ENCODE measurements at places on chromosomes 2 and 18. TPM values are rescaled to one million over a fixed set of nuclear protein-coding genes. Genes with fewer than 3 reads are reported as not detected.

Gene RGPD3
- not detected for total RNA-seq

DNA sequence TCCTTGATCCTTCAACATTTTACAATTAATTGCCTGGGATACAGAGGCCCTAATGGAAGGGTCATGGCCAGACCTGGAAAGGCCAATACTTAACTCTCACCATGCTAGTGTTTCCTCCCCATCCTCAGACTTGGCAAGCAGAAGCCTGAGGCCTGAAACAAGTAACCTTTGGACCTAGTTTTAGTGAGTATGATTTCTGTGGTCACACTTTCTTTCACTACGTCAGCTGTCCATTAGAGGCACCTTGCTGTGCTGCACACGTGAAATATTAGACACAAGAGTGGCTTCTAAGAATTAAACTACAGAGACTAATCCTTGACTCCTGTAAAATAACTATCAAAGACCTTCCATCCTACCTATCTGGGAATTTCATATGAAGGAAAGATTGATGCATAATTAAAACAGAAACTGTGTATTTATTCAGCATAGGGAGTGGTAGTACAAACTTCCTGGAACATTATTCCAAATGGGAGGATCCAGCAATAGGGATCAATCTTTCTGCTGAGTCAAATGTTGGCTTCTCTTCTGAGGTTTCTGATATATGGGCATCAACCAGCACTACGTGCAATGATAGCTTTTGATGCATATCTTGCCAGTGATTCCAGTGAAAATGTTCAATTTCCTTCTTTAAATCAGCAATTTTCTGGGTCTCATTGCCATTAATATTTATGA is 249.7 kb downstream of the IKZF2 start:
- no peaks in the 10 kb centered on the region for H3K36me3 ChIP-seq
- H3K4me1 ChIP-seq = peaks cover 10% of the 10 kb centered on the region
- DNase-seq = no peak
- no peak overlapping the region for H3K4me3 ChIP-seq
- no peak overlapping the region for H3K27ac ChIP-seq

Gene VWA3B
- total RNA-seq = 0.52 TPM

DNA sequence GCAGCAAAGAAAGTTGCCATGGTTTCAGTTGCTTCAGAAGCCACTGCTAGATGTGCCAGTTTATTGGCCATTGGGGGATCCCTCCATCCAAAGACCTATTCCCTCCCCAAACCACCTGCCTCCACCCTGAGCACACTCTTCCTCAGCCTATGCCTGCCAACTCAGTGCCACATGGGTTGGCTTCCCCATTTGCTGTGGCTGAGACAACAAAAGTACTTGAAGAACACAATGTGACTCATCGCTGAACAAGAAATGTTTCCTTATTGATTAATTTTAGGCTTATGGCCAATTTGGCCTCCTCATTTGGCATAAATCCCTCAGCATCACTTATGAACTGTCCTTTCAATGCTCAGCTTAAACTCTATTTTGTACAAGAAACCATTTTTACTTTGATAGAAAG is 215.9 kb downstream of the TMEM247 start:
- H3K27ac ChIP-seq = no peak overlapping the region
- no peaks in the 10 kb centered on the region for H3K36me3 ChIP-seq
- no peaks in the 10 kb centered on the region for H3K27me3 ChIP-seq
- no peak overlapping the region for H3K4me3 ChIP-seq

Gene NEU2
- not detected for total RNA-seq

DNA sequence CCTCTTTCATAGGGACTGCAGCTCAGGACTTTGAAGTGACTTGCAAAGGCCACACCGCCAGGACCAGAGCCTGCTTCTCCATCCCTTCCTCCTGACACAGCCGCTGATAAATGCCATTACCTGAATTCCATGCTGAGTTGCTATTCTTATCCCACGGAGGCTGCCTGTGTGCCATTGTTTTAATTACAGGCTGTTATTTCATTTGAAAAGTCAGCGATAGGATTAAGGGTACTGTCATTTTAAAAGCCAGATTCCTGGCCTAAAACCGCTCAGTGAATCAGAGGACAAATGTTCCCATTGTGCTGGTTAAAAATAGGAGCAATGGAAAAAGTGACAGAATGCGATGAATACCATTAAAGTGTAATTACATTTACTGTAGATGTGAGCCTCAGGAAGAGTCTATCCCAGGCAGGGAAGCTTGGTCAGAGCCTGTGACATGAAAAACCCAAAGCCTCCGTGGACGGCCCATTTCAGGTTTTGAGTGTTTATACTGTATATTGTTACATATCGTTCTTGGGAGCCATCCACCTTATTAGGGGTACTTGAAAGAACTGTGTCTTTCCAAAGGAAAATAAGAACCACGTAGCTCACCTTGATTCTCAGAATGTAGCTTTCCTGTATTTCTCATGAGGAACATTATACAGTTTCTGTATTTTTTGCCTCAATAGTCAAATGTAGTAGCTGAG is 41.3 kb downstream of the PDCL3 start:
- peaks cover 13% of the 10 kb centered on the region for H3K4me1 ChIP-seq
- H3K4me3 ChIP-seq = no peak overlapping the region
- no peaks in the 10 kb centered on the region for H3K36me3 ChIP-seq
- no peaks in the 10 kb centered on the region for H3K27me3 ChIP-seq
- H3K27ac ChIP-seq = peak overlapping the region; percentile 69

DNA sequence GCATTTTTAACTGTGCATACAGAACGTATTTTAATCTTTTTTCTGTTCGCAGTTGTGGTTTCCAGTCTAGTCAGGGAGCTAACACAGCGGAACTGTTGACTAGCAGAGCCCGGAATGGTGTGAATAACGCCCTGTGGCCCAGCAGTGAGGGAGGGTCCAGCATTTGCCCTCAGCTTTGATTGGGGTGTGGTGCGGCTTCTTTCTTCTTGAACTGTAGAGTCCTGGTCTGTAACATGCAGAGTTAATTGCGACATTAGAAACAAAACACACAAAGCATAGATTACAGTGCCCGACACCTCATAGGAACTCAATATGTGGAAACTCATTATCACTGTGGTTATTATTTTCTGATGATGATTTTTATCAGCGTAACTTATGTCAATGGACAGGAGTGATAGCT is 253.6 kb downstream of the SOX11 start:
- H3K27ac ChIP-seq = no peak overlapping the region
- no peak overlapping the region for H3K4me3 ChIP-seq

DNA sequence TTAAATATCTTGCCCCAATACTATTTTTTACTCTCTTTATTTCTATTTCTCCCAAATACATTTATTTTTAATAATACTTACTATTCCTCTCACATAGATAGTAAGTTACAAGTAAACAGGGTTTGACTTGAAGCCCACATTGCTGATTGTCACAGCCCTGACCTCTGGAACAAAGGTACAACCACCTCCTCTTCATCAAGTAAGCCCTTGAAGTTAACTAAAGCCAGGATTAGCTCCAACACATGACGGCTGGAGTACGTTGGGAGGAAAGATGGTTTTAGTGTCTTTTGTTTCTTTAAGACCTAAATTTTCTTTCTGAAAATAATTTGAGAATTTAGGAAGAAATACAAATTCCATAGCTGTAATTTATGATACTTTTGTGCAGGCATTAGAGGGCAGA is 949 bp downstream of the MYOM1 start:
- DNase-seq = no peak
- H3K36me3 ChIP-seq = peaks cover 26% of the 10 kb centered on the region
- peak overlapping the region; percentile 92 for H3K27ac ChIP-seq

Gene GREB1
- 7.8 TPM for total RNA-seq

Gene C2orf76
- total RNA-seq = 7.3 TPM

Gene ARL4C
- 2.7 TPM for total RNA-seq

Gene LAMA1
- total RNA-seq = not detected

Gene THADA
- 15.4 TPM for total RNA-seq

Gene EDAR
- total RNA-seq = 0.33 TPM

GRCh38 chr2:188975497-188976102 is 1.4 kb downstream of the COL3A1 start:
- peak overlapping the region; percentile 64 for H3K4me3 ChIP-seq
- no peaks in the 10 kb centered on the region for H3K27me3 ChIP-seq
- DNase-seq = no peak
- H3K27ac ChIP-seq = peak overlapping the region; percentile 82
- H3K4me1 ChIP-seq = no peaks in the 10 kb centered on the region

GRCh38 chr18:55544014-55544413 is 44.0 kb downstream of the TCF4 start:
- H3K4me3 ChIP-seq = no peak overlapping the region
- H3K36me3 ChIP-seq = no peaks in the 10 kb centered on the region
- H3K4me1 ChIP-seq = peaks cover 30% of the 10 kb centered on the region
- H3K27me3 ChIP-seq = no peaks in the 10 kb centered on the region

DNA sequence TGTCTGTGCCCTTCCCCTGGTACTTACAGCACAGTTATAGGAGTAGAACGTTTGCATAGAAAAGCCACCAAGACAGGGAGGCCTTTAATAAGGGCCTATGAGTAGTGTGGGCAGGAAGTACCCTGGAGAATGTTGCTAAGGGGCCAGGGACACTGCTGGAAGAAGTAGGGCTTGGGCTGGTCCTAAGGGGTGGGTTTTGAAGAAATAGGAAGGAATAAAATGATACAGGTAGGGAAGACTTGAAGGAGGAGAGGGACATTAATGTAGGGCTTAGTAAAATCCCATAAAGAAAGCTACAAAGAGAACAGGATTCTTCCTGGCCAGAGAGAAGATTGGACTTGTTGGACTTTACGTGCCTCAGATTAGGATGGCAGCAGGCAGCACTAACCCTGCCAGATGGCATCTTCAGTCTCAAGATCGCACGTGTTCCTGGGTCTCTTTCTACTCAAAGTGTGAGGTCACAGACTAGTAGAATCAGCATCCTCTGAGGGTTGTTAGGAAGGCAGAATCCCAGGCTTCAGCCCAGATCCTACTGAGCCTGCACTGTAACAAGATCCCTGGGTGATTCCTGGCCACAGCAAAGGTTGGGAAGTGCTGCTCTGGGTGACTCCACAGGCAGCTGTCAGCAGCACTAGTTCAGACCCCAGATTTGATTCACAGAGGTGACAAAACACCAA is 39.2 kb downstream of the EPAS1 start:
- H3K27ac ChIP-seq = peak overlapping the region; percentile 87
- no peak for DNase-seq
- peaks cover 100% of the 10 kb centered on the region for H3K4me1 ChIP-seq
- no peaks in the 10 kb centered on the region for H3K36me3 ChIP-seq

Gene RBM43
- 1.5 TPM for total RNA-seq

DNA sequence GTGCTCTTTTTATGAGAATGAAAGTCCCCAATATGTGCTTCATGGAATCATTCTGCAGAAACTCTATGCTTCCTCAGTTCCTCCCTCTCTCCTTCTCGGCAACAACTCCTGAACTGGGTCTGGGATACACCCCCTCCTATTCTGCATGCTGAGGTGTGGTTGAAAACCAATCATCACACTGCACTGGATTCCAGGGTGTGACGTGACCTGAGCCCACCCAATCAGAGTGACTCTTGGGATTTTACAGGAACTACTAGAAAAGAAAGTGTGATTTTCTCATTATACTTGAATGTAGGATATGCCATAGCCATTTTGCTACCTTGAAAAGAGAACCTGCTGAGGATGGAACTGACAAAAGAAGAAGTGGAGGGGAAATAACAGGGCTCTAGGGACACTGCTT is 36.3 kb downstream of the ACVR1 start:
- H3K27me3 ChIP-seq = no peaks in the 10 kb centered on the region
- H3K4me1 ChIP-seq = peaks cover 95% of the 10 kb centered on the region
- no peaks in the 10 kb centered on the region for H3K36me3 ChIP-seq
- no peak overlapping the region for H3K4me3 ChIP-seq
- DNase-seq = no peak
- H3K27ac ChIP-seq = peak overlapping the region; percentile 88

GRCh38 chr2:39546937-39547336 is 109.9 kb upstream of the MAP4K3 start:
- DNase-seq = no peak

Gene LMAN2L
- 27.9 TPM for total RNA-seq

GRCh38 chr2:18662689-18663088 is 73.3 kb upstream of the NT5C1B start:
- H3K36me3 ChIP-seq = no peaks in the 10 kb centered on the region
- no peaks in the 10 kb centered on the region for H3K4me1 ChIP-seq

DNA sequence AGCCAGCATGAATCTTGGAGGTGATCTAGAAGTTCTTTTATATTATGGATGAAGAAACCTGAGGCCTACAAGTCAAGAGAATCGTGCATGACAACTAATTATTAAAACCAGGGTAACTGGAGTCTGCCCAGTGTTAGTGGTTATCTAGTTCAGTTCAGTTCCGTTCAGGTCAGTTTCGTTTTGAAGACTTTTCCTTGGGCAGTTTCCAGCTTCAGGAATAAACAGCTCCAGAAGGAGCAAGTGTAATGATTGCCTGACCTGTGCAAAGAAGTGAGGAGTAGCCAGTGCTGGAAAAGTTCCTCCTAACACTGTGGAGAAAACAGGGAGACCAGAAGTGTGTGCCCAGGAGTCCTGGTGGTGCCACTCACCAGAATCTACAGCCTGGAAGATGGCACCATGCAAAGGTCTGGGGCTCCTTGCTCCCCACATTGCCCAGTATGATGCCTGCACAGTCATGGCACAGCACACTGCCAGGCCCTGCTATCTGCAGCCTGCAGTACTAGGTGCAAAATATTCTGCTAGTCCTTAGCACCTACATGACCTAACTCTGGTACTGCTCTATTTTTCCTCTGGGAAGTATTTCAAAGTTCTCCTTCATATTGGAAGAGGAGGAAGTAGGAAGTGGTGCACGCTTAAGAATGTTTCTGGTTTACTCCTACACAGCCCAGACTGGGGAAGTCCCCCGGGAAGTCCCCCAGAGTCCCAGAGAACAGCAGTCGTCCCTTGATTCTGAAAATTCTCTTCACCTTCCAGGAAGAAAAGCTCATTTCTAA is 65.8 kb downstream of the SUMO1 start:
- DNase-seq = no peak
- H3K27ac ChIP-seq = no peak overlapping the region
- no peak overlapping the region for H3K4me3 ChIP-seq
- H3K4me1 ChIP-seq = peaks cover 9% of the 10 kb centered on the region
- H3K27me3 ChIP-seq = no peaks in the 10 kb centered on the region

GRCh38 chr2:16978301-16978700 is 312.7 kb upstream of the CYRIA start:
- H3K4me1 ChIP-seq = no peaks in the 10 kb centered on the region
- DNase-seq = no peak
- H3K27ac ChIP-seq = no peak overlapping the region
- no peak overlapping the region for H3K4me3 ChIP-seq

DNA sequence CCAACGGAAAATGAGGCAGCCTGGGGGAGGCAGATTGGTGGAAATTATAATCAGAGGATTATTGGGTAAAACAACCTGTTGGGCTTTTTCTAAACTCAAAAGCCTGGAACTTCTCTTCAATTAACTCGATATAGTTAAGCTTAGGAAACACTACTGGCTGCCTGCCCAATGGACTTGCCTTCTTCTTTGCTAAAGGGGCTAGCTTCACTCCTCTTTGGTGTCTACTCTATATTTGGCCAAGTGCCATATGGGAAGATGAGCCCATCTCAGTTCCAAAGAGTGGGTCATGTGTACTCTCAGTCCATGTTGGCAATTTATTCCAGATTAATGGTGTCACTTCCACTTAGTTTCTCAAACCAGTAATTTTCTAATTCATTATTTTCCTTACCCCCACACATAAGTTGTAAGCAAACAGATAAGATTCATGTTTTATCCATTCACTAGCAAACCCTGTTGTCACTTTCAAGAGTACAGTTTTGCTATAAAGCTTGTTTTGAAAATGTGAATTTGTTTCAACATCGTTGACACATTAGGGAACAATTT is 34.3 kb downstream of the DARS1 start:
- H3K36me3 ChIP-seq = peaks cover 11% of the 10 kb centered on the region
- no peak for DNase-seq
- no peaks in the 10 kb centered on the region for H3K27me3 ChIP-seq
- no peak overlapping the region for H3K4me3 ChIP-seq

GRCh38 chr18:49707599-49707998 is 105.7 kb downstream of the ACAA2 start:
- H3K36me3 ChIP-seq = no peaks in the 10 kb centered on the region
- H3K4me3 ChIP-seq = no peak overlapping the region
- no peak overlapping the region for H3K27ac ChIP-seq
- H3K4me1 ChIP-seq = peaks cover 8% of the 10 kb centered on the region
- H3K27me3 ChIP-seq = no peaks in the 10 kb centered on the region

Gene ACTG2
- 1.6 TPM for total RNA-seq

Gene LONRF2
- 19.0 TPM for total RNA-seq

Measured in left ventricle myocardium inferior (tissue), 1 donor.